ENCODE measurements at places on chromosomes 4 and X. TPM values are rescaled to one million over a fixed set of nuclear protein-coding genes. Genes with fewer than 3 reads are reported as not detected.

The FRAS1 gene
- total RNA-seq: 1.9 TPM

The C4orf50 gene
- total RNA-seq: not detected

The MAP3K15 gene
- total RNA-seq: 2.2 TPM

The CXorf65 gene
- not detected for total RNA-seq

The EDNRA gene
- total RNA-seq: 0.36 TPM

The AFM gene
- total RNA-seq: not detected

The CYP4V2 gene
- total RNA-seq: 2.3 TPM

The CENPVL3 gene
- 0.14 TPM for total RNA-seq

The TKTL2 gene
- total RNA-seq: not detected

The XKRX gene
- total RNA-seq: 0.72 TPM

The TLR10 gene
- 0.06 TPM for total RNA-seq

The CT45A10 gene
- total RNA-seq: not detected

The RIPPLY1 gene
- total RNA-seq: not detected

The GYPE gene
- not detected for total RNA-seq

The DKK2 gene
- not detected for total RNA-seq

The LIN54 gene
- 6.2 TPM for total RNA-seq

The CCDC149 gene
- 2.1 TPM for total RNA-seq

The ERCC6L gene
- 11.4 TPM for total RNA-seq

The KLHL4 gene
- 4.9 TPM for total RNA-seq

The KCND1 gene
- 0.92 TPM for total RNA-seq

The MAGED4 gene
- total RNA-seq: 11.3 TPM

The ZCCHC12 gene
- total RNA-seq: 0.26 TPM

The TRIM61 gene
- not detected for total RNA-seq

The NSG1 gene
- 4.0 TPM for total RNA-seq

The LPAR4 gene
- not detected for total RNA-seq

The SPARCL1 gene
- not detected for total RNA-seq

The TLL1 gene
- total RNA-seq: 0.45 TPM

The TMPRSS11B gene
- total RNA-seq: not detected

The RHOXF2 gene
- total RNA-seq: not detected

The SYTL4 gene
- total RNA-seq: 3.0 TPM

The MMRN1 gene
- total RNA-seq: not detected

The MAOB gene
- not detected for total RNA-seq

The INPP4B gene
- total RNA-seq: 3.2 TPM

Measured in A549 treated with ZK216348 at 1 μM for 4 hours (cell line).